NCI-H1417 treated with DMSO at 0.1 percent for 48 hours (cell line): ENCODE measurements at places on chromosomes 6 and 20.

DNA sequence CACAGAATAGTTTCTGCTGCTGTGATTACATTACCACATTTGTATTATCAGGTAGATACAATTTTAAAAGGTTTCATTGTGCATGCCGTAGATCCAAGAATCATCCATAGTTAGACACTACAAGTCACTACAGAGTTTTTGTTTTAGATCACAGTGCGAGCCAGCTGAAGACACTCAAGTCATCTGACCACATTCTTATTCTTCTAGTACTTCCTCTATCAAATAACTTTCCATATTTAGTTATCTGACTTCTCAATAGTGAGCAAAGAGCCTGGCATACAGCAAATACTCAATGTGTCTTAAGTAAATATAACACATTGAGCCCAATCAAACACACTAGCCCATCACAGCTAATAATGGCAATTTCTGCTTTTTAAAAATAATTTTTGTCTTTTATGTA, 195.4 kb downstream of the ASCC3 start:
- DNase-seq, result no peak

DNA sequence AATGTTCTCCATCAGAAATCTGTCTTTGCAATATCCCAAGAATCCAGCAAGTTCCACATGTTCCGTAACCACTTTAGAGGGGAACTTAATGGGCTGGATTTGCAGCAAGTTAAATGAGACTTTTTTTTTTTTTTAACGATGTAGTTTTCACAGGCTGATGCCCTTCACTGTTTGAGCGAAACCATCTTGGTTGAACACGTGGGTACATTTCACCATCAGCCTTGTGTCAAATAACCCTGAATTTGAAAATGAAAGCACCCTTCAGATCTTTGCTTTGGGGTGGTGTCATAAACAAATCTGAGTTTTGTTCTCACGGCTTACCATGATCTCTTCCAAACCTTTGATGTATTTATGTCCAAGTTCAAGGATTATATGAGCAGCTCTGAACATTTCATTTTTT, 73.7 kb upstream of the EXOC2 start:
- DNase-seq, result no peak

DNA sequence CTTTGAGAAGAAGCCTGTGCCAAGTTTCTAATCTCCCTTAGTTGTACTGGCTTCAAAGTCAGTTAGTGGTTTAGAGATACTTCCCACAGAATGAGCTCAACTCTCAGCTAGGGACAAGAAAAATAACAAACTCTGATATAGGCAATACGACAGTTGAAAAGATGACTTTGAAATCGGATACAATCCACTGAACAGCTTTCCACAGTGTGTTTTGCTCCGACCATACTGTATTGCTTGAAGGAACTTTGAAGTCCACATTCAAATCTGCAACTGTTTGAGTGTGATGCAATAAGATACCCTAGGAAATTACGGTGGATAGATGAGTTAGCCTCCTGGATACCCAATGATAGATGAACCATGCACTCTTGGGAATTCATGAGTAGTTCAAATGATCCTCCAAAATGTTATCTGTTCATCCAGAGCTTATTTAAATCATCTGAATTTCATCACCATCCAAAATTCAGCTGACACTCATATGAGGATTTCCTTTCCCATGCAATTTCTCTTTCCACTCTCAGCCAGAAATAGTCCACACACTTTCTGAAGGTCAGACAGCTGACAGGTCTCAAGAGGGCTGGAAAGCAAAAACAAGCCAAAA, 443.8 kb downstream of the HAO1 start:
- DNase-seq, result no peak

GRCh38 chr20:30611239-30611984, 646.1 kb upstream of the DEFB115 start:
- DNase-seq, result no peak
